Endodermal cell (in vitro differentiated cells): ENCODE measurements at places on chromosomes 2 and 18. TPM values are rescaled to one million over a fixed set of nuclear protein-coding genes. Genes with fewer than 3 reads are reported as not detected.

Gene SDC1
- total RNA-seq = 11.0 and 12.7 TPM in 2 replicates

GRCh38 chr2:143629340-143629739 is 500.1 kb downstream of the ARHGAP15 start:
- DNase-seq = no peak

Gene L3MBTL4
- total RNA-seq = 2.8 and 4.6 TPM in 2 replicates

DNA sequence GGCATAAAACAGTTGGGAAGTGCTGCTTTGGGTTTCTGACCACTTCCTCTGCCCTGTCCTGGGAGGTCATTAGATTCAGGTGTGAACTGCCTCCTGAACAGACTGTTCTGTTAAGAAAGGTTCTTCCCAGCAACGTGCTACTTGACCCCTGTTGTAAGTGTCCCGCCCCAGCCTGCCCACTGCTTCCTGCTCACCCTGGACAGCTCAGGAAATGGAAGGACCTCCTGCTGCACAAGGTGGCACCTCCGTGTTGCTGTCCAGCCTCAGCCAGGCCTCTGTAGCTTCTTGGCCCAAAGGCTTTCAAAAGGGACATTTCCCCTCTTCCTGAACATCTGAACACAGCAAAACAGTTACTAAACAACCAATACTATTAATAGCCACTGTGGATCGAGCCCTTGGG is 5.3 kb downstream of the TOGARAM2 start:
- DNase-seq = no peak

Gene CCDC85A
- 0.28 to 0.86 TPM (median 0.82 TPM) in 3 replicates for total RNA-seq

DNA sequence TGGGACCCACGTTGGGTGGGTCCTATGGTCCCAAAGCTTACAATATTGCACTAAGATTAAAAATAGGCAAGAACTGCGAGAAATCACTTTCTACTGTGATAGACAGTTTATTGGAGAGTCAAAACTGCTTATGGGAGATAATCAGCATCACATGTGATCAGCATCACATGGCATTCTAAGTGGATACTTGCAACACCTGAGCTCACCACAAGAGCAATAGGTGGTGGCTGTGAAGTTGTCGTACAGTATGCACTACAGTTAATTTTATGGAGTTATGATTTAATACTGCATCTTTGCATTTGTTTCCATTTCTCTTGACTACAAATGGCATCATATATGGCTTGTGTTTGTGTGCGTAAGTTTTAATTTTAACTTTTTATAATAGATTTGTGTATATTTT is 11.6 kb downstream of the PNO1 start:
- no peak for DNase-seq

- DNase-seq = no peak
These were observed 18.9 kb upstream of the THOC1 start for GRCh38 chr18:286515-287310.

DNA sequence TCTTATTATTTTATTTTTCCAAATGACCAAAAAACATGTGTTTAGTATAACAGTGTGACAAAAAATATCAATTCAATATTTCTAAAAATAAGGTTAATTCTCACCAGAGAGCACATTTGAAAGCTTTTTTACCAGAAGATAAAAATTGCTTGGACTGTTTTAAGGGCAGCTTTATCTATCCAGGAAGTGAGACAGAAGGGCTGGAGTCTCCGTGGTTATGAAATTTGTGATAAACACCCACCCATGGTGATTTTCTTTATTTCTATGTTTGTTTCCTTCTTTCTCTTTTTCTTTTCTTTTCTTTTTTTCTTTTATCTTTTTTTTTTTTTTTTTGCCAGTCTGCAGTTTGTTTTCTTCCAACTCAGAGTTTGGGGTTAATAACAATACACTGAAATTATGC is 298.5 kb downstream of the PIEZO2 start:
- DNase-seq = no peak

Gene SPC25
- 22.4 and 25.2 TPM in 2 replicates for total RNA-seq

GRCh38 chr2:137607722-137608318 is 356.5 kb upstream of the HNMT start:
- no peak for DNase-seq

DNA sequence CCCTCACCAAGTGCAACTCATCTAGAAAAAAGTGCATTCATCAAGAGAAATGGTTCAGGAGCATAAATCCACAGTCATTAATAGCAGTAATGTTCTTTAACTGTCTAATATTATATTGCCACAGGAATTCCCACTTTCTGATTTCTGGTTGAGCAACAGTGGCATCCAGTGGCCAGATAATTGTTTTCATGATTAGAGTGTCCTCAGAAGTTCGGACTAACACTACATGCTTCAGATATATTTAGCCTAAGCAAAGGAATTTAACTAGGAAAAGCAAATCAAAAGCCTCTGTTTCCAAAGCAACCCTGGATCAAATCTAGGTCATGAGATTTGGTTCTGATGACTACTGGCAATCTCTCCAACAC is 9.8 kb upstream of the ERBB4 start:
- DNase-seq = no peak

GRCh38 chr18:44521668-44522022 is 159.0 kb upstream of the SETBP1 start:
- no peak for DNase-seq

DNA sequence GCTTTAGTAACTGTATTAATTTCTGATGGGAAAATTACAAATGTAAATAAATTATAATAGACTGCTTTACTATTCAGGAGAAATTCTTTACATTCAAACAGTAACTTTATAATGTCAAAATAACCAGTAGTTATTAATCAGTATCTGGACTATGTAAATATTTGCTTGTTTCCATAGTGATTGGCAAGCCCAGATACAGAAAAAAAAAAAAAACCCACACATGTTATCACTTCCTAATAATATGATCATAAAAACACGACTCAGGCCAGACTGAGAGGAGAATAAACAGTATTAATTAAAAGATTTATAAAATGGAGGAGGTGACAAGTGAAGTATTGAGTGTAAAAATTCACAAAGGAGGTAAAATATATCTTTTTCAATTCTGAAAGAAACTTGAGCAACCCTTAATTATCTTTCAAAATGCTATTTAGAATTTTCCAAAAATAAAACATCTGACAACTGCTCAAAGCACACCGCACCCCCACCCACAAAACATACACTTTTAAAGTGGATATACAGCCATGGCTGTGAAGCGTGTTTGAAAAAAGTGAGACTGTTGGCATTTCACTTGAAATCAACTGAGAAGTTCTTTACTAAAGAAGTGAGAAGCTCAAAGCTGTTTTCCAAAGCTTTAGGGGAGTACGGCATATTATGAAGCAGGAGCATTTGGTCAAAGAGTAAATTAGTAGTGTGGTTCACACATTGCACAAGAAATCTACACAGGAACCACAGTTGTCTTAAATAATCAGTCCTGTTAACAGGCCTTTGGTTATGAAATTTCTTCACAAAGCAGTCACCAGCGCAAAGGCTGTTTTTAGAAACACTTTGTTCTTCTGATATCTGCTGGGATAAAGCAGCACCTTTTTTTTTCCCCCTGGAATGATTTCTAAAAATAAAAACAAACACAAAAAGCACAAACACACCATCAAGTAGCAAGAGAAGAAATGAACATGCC is 475.8 kb downstream of the TXNL1 start:
- no peak for DNase-seq

DNA sequence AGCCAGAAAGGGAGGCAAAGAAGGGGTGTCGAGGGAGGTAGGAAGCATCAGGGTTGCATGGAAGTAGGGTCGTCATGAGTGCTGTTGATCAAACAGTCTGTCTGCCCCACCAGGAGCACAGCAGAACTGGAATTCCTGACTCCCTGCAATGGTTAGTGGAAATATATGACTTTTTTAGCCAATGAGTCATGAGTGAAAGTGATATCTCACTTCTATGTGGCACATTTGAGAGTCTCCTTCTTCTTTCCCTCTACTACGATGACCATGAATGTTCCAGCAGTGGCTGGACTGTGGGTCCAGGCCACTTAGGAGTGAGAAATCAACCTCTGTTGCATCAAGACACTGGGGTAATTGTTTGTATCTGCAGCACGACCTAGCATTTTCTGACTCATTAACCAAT is 199.5 kb downstream of the TTC32 start:
- no peak for DNase-seq

Gene MC5R
- total RNA-seq = 0.21 to 0.54 TPM in 2 of 3 replicates, not detected in the other

DNA sequence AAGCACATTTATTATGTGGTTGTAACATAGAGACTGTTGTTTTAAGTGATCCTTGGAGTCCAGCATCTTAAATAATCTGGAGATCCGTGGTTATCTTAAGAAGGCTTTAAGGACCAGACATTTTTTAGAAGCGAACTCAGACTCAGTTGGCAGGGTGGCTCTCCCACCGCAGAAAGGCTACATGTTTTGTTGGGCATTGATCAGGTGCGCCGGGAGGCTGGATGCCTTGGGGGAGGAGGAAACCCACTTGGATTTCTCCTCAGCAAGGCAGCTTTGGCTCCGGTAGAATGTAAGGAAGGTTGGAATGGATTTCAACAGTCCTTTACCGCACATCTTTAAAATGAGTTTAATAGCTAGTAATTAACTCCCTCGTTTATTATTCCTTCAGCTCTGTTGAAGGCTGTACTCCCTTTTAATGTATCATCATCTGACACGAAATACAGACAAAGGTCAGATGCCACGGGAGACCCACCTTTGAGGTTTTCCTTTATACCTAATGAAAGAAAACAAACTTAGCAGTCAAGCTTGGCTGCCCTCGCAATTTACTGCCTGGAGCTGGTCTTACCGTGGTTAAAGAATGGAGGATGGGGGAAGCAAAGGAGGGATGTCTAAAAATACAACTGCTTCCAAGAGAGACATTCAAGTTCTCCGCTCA is 1.2 kb downstream of the TMEM200C start:
- DNase-seq = no peak

DNA sequence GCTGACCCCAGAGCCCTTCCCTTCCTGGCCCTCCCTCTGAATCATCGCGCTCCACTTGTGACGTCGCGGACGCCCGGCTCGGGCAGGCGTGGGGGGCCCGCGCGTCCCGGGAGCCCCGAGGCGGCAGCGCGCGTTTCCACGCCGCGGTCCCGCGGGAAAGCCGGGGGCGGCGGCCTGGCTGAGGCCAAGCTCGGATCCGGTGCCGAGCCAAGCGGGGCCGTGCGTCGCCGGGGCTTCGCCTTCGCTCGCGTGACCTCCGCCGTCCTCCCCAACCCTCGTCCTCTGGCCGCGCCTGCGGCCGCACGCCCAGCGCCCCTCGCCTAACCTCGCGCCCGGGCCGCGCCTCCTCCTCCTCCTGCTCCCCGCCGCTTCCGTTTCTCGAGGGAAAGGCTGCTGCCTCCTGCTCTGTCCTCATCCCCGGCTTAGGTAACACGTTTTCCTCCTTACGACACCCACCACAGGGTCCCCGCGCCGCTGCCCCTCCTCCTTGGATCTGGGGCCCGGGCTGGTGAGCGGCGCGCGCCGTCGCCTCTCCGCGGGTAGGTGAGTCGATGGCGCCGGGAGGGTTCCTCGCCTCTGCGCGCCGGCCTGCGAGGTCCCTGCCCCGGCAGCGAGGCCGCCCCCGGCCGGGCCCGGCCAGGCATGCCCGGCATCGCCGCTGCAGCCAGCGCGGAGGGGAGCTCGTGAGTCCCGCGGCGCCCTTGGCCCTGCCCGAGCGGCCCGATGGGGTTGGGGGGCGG is at the start of gene INPP1:
Gene INPP1, plus strand, starts transcription at position 54 of the 740 bp plus-strand sequence. CDS start 16,514 bp downstream, outside the sequence.
- peak; percentile 86 for DNase-seq

DNA sequence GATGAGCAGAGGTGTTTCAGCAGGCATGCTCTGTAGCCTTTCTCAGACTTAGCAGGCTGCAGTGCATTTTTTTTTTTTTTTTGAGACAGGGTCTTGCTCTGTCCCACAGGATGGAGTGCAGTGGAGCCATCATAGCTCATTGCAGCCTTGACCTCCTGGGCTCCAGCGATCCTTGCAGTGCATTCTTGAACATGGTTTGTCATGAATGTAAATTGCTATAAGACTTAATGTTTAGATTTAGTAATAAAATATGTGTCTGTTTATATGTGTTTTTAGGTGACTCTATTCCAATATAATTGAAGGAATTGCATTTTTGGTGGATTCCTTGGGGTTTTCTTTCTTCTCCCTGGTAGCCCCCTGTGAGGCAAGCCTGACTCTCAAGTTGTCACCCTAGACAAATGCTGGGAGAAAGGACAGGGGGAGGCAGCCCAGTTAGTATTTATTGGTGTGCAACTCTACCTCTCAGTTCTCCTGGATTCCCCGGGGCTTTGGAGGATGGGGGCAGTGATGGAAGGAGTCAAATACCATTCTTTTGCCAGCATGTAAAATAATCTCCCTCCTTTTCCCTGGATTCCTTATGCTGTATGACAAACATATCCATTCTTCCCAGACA is 22.7 kb downstream of the LYPD6B start:
- peak; percentile 24 for DNase-seq

Gene ADI1
- total RNA-seq = 40.1 and 41.1 TPM in 2 replicates

Gene NAGK
- 80.8 and 87.1 TPM in 2 replicates for total RNA-seq

- DNase-seq = no peak
These were observed 22.1 kb downstream of the MLPH start for GRCh38 chr2:237509151-237509550.

Gene RIT2
- 0.81 and 0.90 TPM in 2 replicates for total RNA-seq

- DNase-seq = no peak
These were observed 94.3 kb downstream of the TWIST2 start for GRCh38 chr2:238942080-238942725.

- peak; percentile 52 for DNase-seq
These were observed 40.3 kb downstream of the INPP5D start for GRCh38 chr2:233100192-233100998.

DNA sequence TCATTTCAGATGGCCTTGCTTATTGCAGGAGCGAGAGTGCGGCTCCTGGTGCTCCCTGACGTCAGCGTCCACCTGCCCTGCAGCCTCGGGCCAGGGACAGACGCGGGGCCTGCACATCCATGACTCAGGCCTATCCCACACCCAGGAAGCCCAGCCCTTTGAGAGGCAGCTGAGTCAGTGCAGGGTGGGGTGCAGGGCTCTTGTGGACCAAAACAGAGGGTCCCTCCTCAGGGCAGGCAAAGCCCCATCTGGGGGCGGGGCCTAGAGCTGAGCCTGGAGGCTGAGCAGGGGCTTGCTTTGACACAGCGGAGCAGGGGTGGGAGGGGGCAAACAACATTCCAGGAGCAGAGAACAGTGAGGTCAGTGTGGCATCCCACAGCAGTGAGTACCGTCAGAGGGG is 7.7 kb upstream of the ARHGEF4 start:
- DNase-seq = peak; percentile 70

GRCh38 chr2:225030203-225030602 is 12.1 kb downstream of the DOCK10 start:
- DNase-seq = no peak
